ENCODE measurements at places on chromosomes 7 and 10.
A peak's percentile ranks its signal among the peaks of the same experiment; 100 is the strongest.

DNA sequence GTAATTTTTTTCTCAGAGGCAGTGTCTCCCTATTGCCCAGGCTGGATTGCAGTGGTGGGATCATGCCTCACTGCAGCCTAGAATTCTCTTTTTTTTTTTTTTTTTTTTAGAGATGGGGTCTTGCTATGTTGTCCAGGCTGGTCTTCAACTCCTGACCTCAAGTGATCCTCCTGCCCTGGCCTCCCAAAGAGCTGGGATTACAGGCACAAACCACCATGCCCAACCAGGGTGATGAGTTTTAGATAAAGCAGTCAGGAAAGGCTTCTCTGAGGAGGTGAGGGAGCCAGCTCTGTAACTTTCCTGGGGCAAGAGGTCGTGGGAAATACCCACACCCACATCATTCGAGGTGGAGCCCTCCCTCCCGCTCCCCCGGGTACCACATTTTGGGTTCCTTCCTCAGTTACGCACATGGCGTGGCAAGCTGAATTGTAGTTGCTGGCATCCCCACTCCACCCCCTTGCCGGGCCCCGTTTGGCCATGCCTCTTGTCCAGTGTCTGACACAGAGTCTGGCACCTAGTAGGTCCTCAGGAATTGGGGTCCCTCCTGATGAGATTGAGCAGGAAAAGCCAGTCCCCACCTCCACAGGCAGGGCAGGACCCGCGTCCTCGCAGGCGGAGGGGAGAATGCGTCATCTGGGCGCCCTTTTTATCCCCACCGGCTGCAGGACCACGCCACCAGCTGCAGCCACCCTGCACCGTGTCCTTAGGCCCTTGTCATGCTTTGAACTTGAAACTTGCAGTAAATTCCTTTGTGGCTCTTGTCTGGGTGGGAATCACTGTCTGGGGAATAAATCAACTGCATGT lies 43.4 kb downstream of the CLIP2 start:
- no peak for DNase-seq

- DNase-seq: no peak
These were observed 25.5 kb downstream of the ZNF713 start for GRCh38 chr7:55912748-55913158.

- DNase-seq: no peak
These were observed 55.9 kb upstream of the ADRB1 start for GRCh38 chr10:113987805-113988204.

DNA sequence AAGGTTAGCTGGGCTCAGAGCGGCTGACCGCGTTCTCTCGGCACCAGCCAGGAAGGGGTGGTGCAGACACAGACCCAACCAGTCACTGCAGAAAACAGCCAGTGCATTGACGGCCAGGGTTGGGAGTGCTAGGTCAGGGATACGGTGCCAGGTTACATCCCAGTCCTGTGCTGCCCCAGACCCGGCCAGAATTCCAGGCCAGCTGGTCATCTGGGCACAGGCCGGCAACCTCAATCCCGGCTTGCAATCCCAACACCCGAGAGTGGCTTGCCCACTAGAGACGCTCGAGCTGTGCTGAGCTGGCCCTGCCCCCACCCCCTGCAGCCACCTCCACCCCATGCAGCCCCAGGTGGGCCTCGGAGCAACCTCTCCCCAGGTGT lies 3.8 kb downstream of the PRAP1 start:
- DNase-seq: no peak

DNA sequence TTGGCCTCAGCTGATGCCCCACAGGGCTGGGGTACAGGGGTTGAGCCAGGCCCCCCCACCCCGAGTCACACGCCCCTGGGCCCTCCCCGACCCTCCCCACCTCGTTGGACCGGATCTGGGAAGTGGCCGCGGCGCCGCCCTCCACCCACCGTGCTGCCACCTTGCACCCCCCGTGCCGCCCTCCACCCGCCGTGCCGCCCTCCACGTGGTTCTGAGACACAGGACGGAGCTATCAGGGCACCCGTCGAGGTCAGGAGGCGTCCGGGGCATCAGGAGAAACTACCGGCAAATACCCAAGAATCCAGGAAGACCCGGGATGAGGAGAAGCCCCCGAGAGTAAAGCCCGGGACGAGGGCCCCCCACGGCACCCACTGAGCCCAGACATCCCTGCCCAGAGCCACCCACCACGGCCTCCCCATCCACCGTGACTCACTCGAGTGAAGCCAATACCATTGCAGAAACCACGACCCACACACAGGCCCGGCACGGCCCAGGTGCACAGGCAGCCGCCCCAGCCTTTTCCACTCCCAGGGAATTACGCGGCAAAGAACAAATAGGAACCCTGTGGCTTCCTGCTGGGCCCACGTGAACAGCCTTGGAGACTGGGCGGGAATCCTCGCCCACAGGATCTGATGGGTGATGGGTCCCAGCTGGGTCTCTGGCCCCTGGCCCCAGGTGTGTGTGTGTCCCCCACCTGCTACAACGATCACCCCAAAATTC lies 34.0 kb downstream of the ADAP1 start:
- DNase-seq: no peak

DNA sequence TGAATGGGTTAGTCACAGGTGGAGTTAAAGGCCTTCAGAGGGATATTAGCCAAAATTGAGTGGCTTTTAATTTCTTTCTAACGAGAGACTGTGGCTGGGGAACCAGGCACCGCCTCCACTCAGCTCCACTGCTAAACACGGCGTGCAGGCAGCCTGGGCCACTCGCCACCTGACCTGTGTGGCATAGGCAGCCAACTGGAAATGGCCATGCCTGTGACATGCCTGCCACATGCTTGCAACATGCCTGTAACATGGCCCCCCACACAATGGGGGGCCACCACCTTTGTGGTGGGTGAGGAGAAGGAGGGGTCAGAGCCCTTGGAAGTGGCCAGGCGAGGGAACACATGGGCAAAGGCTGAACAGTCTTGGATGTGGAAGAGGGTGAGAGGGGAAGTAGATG lies 60.1 kb upstream of the PAX2 start:
- DNase-seq: no peak

GRCh38 chr10:132564249-132564605 lies 26.6 kb downstream of the INPP5A start:
- no peak for DNase-seq

DNA sequence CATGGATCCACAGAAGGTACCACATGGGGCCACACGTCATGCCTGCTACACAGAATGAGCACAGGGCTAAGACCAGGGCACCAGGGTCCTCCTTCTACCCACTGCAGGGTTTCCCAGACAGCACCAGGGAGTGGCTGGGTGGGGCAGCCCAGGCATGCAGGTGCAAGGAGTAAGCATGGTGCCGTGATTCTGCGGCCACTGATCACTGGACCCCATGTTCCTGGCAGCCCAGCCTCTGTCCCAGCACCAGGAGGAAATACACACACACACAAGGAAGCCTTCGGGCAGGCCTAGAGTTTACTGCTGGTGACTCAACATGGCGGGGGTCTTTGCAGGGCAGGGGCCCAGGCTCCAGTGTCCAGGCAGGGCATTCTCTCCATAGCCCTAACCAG lies 13.9 kb downstream of the ATP6V1F start:
- no peak for DNase-seq

DNA sequence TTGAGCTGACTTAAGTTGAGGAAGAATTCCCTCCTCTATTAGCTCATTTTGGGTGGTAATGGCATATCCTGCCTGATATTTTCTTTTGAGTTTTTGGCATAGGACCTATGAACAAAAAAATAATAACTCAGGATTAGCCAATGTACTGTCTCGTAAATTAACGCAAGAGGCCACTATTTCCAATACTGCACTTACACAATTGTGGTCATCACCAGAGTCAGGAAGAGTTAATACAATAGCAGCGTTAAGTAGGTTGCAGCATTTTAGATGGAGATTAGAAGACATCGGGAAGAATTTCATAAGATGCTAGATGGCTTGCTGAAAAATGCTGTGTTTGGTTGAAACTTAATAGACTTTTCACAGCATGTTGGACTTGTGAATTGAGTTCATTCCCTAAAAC lies 36.4 kb downstream of the ANTXRL start:
- no peak for DNase-seq

DNA sequence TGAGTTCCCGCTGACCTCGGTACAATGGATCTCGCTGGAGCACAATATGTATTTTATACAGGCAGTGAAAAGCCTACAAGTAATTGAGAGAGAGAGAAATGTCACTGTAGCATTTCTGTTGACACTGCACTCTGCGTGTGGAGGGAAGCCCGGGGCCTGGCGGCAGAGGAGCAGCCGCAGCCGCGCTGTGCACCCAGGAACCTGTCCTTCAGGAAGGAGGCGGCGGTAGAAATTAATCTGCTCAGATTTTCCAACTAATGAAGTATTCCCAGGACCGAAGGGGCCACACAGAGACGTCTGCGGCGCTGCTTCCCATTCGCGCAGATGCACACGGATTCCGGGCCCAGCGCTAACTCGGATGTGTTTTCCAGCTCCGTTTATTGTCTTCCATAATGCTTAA lies 170.1 kb downstream of the EBF3 start:
- no peak for DNase-seq

DNA sequence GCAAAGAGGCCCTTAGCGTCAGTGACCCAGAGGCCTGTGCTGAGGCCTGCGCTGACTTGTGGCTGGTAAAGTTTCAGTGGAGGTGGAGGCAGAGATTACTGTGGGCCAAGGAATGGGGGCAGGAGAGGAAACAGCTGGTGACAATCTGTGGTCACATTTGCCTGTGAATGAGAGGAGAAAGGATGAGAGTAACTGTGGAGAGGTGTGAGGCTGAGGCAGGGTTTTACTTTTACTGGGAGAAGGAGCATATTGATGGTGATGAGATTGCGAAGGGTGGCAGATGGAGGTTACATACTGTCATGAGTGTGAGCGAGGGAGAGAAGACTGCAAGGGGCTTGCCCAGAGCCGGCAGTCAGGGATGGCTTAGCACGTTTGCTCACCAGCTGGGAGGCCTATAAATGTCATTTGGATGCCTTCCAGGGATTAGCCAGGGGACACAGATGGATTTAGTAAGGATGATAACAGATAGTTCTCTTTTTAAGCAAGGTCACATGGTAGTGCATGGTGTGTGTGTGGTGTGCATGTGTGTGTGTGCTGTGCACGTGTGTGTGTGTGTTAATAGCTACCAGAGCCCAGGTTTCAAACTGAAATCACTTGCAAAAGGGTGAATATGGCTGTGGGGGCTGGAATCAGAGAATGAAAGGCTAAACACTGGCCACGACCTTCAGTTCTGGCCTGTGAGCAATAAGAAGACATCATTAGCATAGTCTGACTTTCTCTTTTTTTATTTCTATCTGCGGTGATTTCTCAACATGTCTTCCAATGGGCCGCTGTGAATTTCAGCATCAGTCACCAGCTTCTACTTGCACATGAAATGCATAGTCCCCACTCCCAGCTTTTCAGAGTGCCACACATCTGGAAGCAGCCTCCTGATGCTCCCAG lies 291.5 kb upstream of the ZNF32 start:
- no peak for DNase-seq

DNA sequence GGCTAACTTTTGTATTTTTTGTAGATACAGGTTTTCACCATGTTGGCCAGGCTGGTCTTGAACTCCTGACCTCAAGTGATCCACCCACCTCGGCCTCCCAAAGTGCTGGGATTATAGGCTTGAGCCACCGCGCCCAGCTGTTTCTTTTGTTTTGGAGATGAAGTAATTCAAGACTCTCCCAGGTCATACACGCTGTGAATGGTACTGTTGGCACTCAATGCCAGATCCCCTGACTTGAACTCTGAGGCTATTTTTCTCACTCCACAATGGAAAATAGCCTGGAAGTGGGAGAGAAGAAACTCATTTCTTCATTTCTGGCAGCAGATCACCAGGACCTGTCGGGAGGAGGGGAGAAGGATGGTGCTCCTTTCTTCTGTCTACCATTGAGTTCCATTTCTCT lies 32.4 kb downstream of the BLVRA start:
- no peak for DNase-seq

DNA sequence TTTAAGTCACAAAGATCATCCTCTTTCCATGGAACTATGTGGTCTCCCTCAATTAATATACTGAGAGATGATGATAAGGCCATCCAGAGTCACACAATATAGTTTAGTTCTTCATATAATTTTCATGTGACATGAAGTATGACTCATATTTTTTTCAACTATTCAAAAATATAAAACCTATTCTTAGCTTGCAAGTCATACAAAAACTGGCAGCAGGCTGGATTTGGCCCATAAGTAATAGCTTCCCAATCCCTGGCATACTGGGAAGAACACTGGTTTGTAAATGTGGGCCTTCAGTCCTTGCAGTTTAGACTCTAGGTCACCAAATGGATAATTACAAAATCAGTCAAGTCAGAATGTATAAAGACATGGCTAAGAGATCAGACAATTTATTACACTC lies 356.6 kb downstream of the PPP1R3A start:
- DNase-seq: no peak

GRCh38 chr10:88299787-88300186 lies 283.3 kb downstream of the RNLS start:
- DNase-seq: no peak

DNA sequence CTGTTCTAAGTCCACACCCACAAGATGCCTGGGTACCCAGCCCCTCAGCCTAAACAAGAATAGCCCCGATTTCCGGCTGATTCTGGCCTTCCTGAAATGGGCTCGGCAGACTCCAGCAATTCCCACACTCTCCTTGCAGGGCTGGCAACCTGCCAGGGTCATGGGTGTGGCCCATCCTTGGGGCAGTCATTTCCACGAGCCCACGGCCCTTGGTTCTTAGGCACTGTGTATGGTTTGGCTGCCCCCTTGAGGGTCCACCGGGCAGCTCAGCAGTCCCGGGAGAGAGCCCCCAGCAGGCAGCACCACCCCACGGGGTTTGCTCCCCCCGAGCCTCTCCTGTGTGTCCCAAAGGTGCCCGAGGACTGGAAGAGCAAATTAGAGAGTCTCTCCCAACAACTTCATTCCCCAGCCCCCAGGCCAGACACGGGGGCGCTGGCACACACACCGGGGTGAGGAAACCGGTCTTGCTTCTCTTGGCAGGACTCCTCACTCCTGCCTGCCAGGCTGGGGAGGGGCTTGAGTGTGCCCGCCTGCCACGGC lies 142.2 kb downstream of the EMX2 start:
- no peak for DNase-seq

GRCh38 chr7:98521089-98521692 lies 95.9 kb upstream of the NPTX2 start:
- no peak for DNase-seq

- DNase-seq: no peak
These were observed 119.5 kb downstream of the RNF216 start for GRCh38 chr7:5661942-5662341.

DNA sequence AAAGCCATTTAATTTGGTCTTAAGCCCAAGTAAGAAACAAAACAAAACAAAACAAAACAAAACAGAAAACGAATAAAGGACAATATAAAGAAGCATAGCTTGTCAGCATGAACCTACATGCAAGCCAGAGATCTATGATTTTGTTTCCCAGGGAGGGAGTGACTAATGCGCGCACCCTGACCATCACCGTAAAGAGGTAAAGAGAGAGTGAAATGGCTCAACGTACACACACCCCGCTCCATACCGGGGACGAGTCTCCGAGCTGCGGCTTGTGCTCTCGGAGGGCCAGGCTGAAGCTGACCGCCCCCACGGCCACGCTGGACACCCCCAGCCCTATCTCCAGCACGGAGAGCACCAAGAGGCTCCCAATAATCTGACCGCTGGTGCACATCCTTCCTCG lies 1.1 kb downstream of the TMEM196 start:
- DNase-seq: no peak

- DNase-seq: no peak
These were observed 2.6 kb upstream of the PCBD1 start for GRCh38 chr10:70890917-70891431.

- peak; percentile 60 for DNase-seq
These were observed 126.5 kb downstream of the CUBN start for GRCh38 chr10:17003151-17003550.
